Karpas-422 (cell line): ENCODE measurements at places on chromosomes 7 and 10.

DNA sequence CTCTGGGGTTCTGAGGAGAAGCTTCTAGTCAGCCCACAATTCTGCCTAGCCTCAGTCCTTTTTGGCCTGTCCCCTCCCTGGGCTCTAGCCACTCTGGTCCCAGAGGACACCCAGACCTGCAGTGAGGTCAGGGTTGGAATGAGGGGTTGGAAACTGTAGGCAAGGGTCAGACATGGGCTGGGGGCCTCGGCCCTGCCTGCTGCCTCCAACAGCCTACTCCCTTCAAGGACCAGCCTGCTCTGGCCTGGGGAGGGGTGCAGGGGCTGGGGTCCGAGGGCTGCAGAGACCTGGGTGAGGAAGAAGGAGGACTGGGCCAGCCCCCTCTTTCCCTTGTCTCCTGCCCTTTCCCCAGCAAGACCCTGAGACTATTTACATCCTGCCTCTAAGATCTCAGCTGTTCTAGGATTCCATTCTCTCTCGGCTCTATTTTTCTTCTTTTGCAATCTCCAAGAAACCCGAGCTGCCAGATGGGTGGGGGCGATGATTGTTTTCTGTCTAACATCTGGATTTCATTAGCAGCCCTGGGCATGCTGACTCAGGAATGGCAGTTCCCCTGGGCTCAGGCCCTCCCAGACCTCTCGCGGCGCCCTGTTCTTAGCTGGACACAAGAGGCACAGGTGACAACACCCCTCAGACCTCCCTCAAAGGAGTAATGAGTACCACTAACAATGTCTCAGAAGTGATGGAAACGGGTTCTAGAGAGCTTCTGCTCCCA is 23.1 kb downstream of the ZCCHC24 start:
- no peak for DNase-seq
- no peaks in the 10 kb centered on the region for H3K36me3 ChIP-seq
- H3K27ac ChIP-seq: no peak overlapping the region
- no peaks in the 10 kb centered on the region for H3K4me1 ChIP-seq

- no peak overlapping the region for H3K4me3 ChIP-seq
- H3K4me1 ChIP-seq: no peaks in the 10 kb centered on the region
- no peak for DNase-seq
These were observed 193.8 kb upstream of the WDR11 start for GRCh38 chr10:120657371-120657770.

DNA sequence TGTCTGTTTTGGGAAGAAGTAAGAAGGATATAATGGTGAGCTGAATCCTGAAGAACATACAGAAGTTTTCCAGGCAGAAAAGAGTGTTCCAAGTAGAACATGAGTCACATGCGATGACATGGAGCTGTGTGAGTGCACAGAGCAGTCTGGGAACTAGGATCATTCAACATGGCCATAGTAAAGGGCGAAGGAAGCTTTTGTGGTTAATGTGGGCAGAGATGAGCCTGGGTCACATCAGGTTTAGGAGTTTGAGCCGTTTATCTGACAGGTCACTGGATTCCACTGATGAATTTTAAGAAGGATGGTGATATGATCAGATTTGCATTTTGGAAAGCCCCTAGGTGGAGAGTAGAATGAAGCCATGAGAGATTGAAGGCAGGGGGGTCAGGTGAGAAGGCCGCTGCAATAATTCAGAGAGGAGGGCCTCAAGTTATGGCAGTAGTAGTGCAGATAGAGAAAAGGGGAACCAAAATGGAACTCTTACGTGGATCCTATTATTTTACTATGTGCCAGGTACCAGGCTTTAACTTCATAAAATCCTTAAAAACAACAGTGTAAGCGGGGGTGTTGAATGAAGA is 171.3 kb downstream of the RNLS start:
- no peak overlapping the region for H3K4me3 ChIP-seq
- H3K27ac ChIP-seq: no peak overlapping the region
- H3K27me3 ChIP-seq: no peaks in the 10 kb centered on the region
- DNase-seq: no peak
- no peaks in the 10 kb centered on the region for H3K36me3 ChIP-seq
- no peaks in the 10 kb centered on the region for H3K4me1 ChIP-seq

GRCh38 chr10:77682393-77683087 is 44.9 kb upstream of the KCNMA1 start:
- H3K27me3 ChIP-seq: no peaks in the 10 kb centered on the region
- DNase-seq: no peak
- H3K4me1 ChIP-seq: peaks cover 11% of the 10 kb centered on the region
- H3K4me3 ChIP-seq: no peak overlapping the region
- H3K36me3 ChIP-seq: no peaks in the 10 kb centered on the region
- no peak overlapping the region for H3K27ac ChIP-seq
